ENCODE measurements at places on chromosomes 12 and 14.

GRCh38 chr12:118312578-118312977 lies 60.1 kb downstream of the TAOK3 start:
- H3K36me3 ChIP-seq, result no peaks in the 10 kb centered on the region
- H3K27me3 ChIP-seq, result no peaks in the 10 kb centered on the region

DNA sequence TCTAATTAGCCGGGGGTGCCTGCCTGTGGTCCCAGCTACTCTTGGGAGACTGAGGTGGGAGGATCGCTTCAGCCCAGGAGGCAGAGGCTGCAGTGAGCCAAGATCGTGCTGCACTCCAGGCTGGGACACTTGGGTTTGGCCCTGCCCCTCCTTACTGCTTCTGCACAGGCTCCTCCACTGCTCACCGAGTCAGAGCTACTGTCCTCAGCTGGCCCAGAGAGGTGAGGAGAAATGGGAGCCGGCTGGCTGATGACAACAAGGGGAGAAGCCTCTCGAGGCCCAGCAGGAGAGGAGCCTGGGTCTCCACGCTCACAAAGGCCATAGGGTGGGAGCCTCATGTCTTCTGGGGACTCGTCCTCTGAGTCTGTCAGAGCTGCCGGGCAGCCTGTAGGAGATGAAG lies 13.7 kb downstream of the CALCOCO1 start:
- no peak overlapping the region for H3K4me3 ChIP-seq
- H3K36me3 ChIP-seq, result peaks cover 63% of the 10 kb centered on the region
- H3K27me3 ChIP-seq, result no peaks in the 10 kb centered on the region
- no peaks in the 10 kb centered on the region for H3K4me1 ChIP-seq

GRCh38 chr14:88919502-88919901 lies 95.1 kb downstream of the TTC8 start:
- no peak overlapping the region for H3K27ac ChIP-seq
- H3K36me3 ChIP-seq, result no peaks in the 10 kb centered on the region
- no peaks in the 10 kb centered on the region for H3K27me3 ChIP-seq
- no peak for DNase-seq
- H3K4me1 ChIP-seq, result no peaks in the 10 kb centered on the region

GRCh38 chr14:101775826-101776225 lies 14.3 kb downstream of the PPP2R5C start:
- no peaks in the 10 kb centered on the region for H3K36me3 ChIP-seq
- DNase-seq, result no peak
- no peak overlapping the region for H3K4me3 ChIP-seq
- no peaks in the 10 kb centered on the region for H3K27me3 ChIP-seq
- peak overlapping the region; percentile 81 for H3K27ac ChIP-seq
- H3K4me1 ChIP-seq, result peaks cover 10% of the 10 kb centered on the region

GRCh38 chr12:6047249-6048237 lies 76.9 kb downstream of the VWF start:
- no peaks in the 10 kb centered on the region for H3K4me1 ChIP-seq
- H3K27me3 ChIP-seq, result no peaks in the 10 kb centered on the region
- DNase-seq, result peak; percentile 66

GRCh38 chr12:3600951-3601350 lies 109.9 kb downstream of the PRMT8 start:
- no peak overlapping the region for H3K27ac ChIP-seq
- no peaks in the 10 kb centered on the region for H3K27me3 ChIP-seq
- DNase-seq, result no peak
- H3K4me1 ChIP-seq, result no peaks in the 10 kb centered on the region
- no peaks in the 10 kb centered on the region for H3K36me3 ChIP-seq
- H3K4me3 ChIP-seq, result no peak overlapping the region

GRCh38 chr14:95208598-95208997 lies 51.3 kb upstream of the DICER1 start:
- no peaks in the 10 kb centered on the region for H3K27me3 ChIP-seq
- H3K36me3 ChIP-seq, result peaks cover 5% of the 10 kb centered on the region
- H3K4me1 ChIP-seq, result no peaks in the 10 kb centered on the region
- DNase-seq, result no peak
- no peak overlapping the region for H3K27ac ChIP-seq

DNA sequence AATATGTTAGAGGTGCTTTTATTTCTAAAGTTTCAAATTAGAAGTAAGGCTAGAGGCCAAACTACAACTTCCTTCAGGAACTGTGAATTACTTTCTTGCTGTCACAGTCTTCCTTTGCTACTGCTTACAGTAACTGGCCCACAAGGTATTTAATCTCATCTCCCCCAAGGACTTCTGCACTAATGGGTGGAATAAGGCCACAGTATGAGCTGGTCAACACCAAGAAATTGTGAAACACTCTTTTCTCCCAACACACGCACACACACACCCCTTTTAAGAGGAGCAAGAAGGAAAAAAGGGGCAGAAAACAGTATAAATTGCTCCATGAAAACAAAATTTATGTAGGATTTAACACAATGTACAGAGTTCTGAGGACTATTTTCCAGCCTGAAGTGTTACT lies 45.6 kb downstream of the SCAF11 start:
- H3K27me3 ChIP-seq, result no peaks in the 10 kb centered on the region
- peak; percentile 51 for DNase-seq

GRCh38 chr12:96047229-96048211 lies 12.1 kb upstream of the LTA4H start:
- DNase-seq, result peak; percentile 48
- H3K36me3 ChIP-seq, result no peaks in the 10 kb centered on the region
- H3K27ac ChIP-seq, result peak overlapping the region; percentile 75
- no peak overlapping the region for H3K4me3 ChIP-seq

DNA sequence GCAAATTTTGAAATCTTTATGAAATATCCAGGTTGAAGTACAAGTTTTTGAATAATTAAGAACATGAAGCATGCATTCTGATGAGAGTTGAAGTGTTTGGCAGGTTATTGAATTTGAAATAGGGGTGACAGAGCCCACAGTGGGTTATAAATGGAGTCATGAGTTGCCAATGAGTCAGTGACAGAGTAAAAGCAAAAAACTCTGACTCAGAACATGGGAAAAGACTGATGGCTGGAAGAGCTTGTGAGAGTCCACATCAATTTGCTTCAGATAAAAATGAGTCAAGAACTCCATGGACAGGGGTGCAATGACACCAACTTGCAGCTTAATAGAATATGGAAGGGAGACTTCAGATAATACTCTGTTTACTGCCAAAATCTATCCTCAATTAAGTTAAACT lies 105.3 kb downstream of the SLC6A15 start:
- H3K4me1 ChIP-seq, result no peaks in the 10 kb centered on the region
- no peak for DNase-seq
- H3K27ac ChIP-seq, result no peak overlapping the region
- H3K36me3 ChIP-seq, result no peaks in the 10 kb centered on the region
- no peaks in the 10 kb centered on the region for H3K27me3 ChIP-seq
- H3K4me3 ChIP-seq, result no peak overlapping the region

DNA sequence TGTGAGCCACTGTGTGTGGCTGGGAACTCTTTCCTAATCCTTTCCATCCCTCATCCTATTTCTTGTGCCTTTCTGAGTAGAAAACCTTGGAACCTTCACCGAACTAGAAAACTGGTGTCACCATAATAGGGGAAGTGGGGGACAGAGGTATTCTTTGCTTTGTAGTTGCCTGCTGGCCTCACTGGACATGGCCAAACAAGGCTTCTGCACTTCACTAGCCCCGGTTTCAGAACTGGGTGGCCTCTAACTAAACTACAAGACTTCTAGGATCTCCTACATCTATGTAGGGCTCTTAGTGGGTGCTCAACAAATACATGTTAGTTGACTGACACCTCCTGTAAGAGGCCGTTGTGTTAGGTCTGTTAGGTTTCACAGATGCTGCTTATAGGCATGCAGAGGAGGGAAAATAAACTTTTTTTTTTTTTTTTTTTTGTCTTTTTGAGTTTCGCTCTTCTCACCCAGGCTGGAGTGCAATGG lies 597 bp upstream of the CIROP start:
- no peaks in the 10 kb centered on the region for H3K4me1 ChIP-seq
- no peak overlapping the region for H3K27ac ChIP-seq
- DNase-seq, result no peak

GRCh38 chr12:26327975-26328644 lies 132.7 kb downstream of the SSPN start:
- DNase-seq, result no peak
- H3K4me3 ChIP-seq, result no peak overlapping the region
- no peaks in the 10 kb centered on the region for H3K36me3 ChIP-seq
- peaks cover 7% of the 10 kb centered on the region for H3K4me1 ChIP-seq

GRCh38 chr12:91562476-91562875 lies 379.9 kb upstream of the DCN start:
- H3K4me1 ChIP-seq, result no peaks in the 10 kb centered on the region
- no peaks in the 10 kb centered on the region for H3K27me3 ChIP-seq
- DNase-seq, result no peak
- H3K36me3 ChIP-seq, result no peaks in the 10 kb centered on the region

- DNase-seq, result no peak
- H3K27me3 ChIP-seq, result no peaks in the 10 kb centered on the region
- H3K36me3 ChIP-seq, result no peaks in the 10 kb centered on the region
Measured at GRCh38 chr12:70929029-70929428, 8.5 kb upstream of the PTPRR start.

DNA sequence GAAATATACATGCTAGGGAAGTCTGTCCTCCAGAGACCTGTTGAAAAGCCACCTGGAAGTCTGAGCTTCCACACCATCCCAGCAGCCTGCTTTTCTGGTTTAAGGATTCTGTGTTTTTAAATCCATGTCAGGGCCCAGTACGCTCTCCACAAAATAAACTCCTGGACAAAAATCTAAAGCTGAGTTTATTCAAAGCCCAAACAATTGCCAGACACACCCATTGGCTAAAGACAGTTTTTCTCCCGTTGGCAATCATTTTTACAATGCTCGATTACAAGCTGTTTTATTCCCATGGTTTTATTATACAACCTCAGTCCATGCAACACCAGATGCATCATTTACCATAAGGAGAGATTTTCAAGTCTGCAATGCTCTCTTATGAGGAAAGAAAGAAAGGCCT lies 94.5 kb downstream of the MYRFL start:
- H3K27ac ChIP-seq, result no peak overlapping the region
- H3K27me3 ChIP-seq, result no peaks in the 10 kb centered on the region
- no peaks in the 10 kb centered on the region for H3K4me1 ChIP-seq
- DNase-seq, result no peak
- H3K36me3 ChIP-seq, result no peaks in the 10 kb centered on the region
- no peak overlapping the region for H3K4me3 ChIP-seq

GRCh38 chr12:47504775-47505446 lies 200.9 kb downstream of the RPAP3 start:
- DNase-seq, result no peak
- H3K4me1 ChIP-seq, result no peaks in the 10 kb centered on the region
- no peak overlapping the region for H3K4me3 ChIP-seq
- no peak overlapping the region for H3K27ac ChIP-seq
- no peaks in the 10 kb centered on the region for H3K27me3 ChIP-seq

DNA sequence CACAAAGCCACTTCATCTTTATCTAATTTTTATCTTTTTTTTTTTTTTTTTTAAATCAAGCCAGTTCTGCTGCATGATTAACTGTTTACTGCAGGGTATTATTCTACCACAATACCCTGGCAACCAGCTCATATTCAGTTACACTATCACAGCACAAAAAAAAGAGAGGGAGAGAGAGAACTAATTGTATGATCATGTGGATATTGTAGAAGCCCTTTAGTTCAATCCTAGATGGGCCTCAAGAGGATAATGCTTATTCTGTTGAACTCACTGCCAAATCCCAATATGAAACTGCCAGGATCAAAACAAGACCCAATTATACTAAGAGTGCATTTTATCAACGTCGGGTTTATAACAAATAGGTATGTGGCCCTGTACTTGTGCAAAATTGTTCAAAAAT lies 51.5 kb downstream of the MED13L start:
- no peaks in the 10 kb centered on the region for H3K36me3 ChIP-seq
- H3K4me3 ChIP-seq, result no peak overlapping the region
- no peaks in the 10 kb centered on the region for H3K4me1 ChIP-seq

- no peaks in the 10 kb centered on the region for H3K36me3 ChIP-seq
- H3K27ac ChIP-seq, result no peak overlapping the region
- H3K27me3 ChIP-seq, result no peaks in the 10 kb centered on the region
- H3K4me1 ChIP-seq, result no peaks in the 10 kb centered on the region
Measured at GRCh38 chr12:89217472-89217871, 134.8 kb downstream of the DUSP6 start.

DNA sequence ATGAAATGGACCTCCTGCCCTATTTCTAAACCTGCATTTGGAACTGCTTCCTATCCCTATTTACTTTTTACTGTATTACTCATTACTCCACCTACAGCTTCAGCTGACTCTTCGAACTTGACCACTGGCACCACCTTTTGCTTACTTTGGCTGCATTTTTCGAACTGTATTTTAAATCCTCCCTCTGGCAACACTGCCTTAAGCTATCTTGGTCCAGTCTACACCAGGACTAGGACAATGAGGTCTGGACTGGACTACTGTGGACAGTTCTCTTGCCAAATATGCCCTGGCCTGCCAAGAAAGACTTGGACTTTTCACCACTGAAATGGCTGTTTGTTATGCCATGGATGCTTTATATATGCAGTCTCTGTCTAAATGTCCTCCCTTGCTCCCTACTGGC lies 328.1 kb downstream of the BTG1 start:
- no peak for DNase-seq
- no peak overlapping the region for H3K27ac ChIP-seq
- H3K4me1 ChIP-seq, result no peaks in the 10 kb centered on the region
- H3K4me3 ChIP-seq, result no peak overlapping the region
- no peaks in the 10 kb centered on the region for H3K27me3 ChIP-seq

DNA sequence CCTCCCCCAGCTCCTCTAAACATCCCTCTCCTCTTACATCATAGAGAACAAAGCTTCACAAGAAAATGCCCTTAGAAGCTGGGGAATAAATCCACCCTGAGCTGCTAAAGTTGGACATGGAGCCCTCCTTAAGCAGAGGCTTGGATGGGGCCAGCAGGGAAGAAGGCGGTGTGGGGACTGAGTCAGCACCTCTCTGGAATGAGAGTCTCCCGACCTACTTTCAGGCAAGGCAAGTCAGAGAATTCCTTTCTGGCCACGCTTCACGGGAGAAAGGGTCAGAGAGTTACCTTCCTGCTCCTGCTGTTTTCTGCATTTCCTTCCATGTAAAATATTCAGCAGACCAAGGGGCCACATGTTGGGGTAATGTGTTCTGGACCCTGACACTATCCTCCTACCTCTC lies 113.3 kb upstream of the PRB2 start:
- no peaks in the 10 kb centered on the region for H3K27me3 ChIP-seq
- H3K4me3 ChIP-seq, result no peak overlapping the region
- no peak for DNase-seq
- no peaks in the 10 kb centered on the region for H3K4me1 ChIP-seq
- no peaks in the 10 kb centered on the region for H3K36me3 ChIP-seq

- H3K27ac ChIP-seq, result no peak overlapping the region
- H3K36me3 ChIP-seq, result no peaks in the 10 kb centered on the region
- no peak for DNase-seq
- H3K4me3 ChIP-seq, result no peak overlapping the region
Measured at GRCh38 chr12:50918584-50919316, 33.6 kb upstream of the HIGD1C start.

GRCh38 chr12:96241846-96242256 lies 47.7 kb downstream of the ELK3 start:
- H3K36me3 ChIP-seq, result no peaks in the 10 kb centered on the region
- H3K27ac ChIP-seq, result peak overlapping the region; percentile 20
- DNase-seq, result no peak
- H3K4me1 ChIP-seq, result peaks cover 10% of the 10 kb centered on the region
- H3K4me3 ChIP-seq, result no peak overlapping the region
- H3K27me3 ChIP-seq, result no peaks in the 10 kb centered on the region

All from adrenal gland (tissue), 19 donors.